ENCODE measurements at places on chromosomes 2 and 18.
A peak's percentile ranks its signal among the peaks of the same experiment; 100 is the strongest.

GRCh38 chr2:223865124-223865523 is 27.7 kb upstream of the AP1S3 start:
- peak; percentile 57 for DNase-seq

- DNase-seq: no peak
Measured at GRCh38 chr18:27240383-27240782, 55.3 kb upstream of the CHST9 start.

DNA sequence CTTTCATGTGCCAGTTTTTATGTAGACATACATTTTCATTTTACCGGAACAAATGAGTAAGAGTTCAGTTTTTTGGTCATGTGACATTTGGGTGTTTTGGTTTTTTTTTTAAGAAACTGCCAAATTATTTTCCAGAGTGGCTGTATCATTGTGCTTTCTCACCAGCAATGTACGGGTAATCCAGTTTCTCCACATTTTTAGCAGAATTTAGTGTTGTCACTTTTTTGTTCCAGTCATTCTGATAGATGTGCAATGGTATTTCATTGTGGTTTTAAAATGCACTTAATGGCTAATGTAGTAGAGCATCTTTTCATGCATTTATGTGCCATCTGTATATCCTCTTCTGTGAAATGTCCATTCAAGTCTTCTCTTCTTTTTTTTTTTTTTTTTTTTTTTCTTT is 126.5 kb upstream of the FBXO11 start:
- DNase-seq: no peak

- no peak for DNase-seq
Measured at GRCh38 chr18:10147752-10148151, 233.9 kb downstream of the VAPA start.

GRCh38 chr2:133240491-133241223 is 327.6 kb downstream of the NCKAP5 start:
- no peak for DNase-seq

DNA sequence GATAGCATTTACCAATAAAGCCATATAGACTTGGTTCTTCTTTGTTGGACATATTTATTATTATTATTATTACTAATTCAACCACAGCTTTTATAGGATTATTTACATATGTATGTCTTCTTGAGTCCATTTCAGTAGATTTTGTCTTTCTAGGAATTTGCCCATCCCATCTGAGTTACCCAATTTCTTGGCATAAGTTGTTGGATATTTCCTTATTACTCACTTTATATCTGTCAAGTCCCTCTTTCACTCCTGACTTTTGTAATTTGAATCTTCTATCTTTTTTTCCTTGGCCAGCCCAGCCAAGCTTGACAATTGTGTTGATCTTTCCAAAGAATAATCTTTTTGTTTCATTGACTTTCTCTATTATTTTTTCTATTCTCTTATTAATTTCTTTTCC is 543.7 kb downstream of the SUCLG1 start:
- no peak for DNase-seq

- peak; percentile 40 for DNase-seq
Measured at GRCh38 chr2:105454801-105455485, 56.1 kb upstream of the FHL2 start.

DNA sequence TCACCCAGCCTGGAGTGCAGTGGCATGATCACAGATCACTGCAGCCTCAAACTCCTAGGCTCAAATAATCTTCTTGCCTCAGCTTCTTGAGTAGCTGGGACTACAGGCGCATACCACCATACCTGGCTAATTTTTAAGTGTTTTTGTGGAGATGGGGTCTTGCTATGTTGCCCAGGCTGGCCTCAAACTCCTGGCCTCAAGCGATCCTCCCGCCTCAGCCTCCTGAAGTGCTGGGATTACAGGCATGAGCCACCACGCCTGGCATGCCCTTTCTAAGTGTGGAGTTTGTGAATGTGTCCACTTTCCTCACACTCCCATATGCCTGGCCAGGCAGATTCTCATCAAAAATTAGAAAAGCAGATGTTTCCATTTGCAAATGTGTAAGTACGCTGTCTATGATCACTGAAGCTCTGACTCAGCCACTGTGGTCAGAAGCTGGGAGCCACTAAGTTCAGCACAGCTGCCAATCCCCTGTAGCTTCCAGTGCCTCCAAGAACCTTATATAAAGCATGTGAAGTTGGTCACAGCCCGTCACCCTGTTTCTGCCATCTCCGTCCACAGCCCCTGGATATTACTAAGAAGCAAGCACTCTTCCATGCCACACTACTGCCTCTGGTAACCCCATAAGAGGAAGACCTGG is 155.4 kb downstream of the FAM210A start:
- no peak for DNase-seq

GRCh38 chr2:205655779-205656456 is 26.4 kb upstream of the NRP2 start:
- no peak for DNase-seq

DNA sequence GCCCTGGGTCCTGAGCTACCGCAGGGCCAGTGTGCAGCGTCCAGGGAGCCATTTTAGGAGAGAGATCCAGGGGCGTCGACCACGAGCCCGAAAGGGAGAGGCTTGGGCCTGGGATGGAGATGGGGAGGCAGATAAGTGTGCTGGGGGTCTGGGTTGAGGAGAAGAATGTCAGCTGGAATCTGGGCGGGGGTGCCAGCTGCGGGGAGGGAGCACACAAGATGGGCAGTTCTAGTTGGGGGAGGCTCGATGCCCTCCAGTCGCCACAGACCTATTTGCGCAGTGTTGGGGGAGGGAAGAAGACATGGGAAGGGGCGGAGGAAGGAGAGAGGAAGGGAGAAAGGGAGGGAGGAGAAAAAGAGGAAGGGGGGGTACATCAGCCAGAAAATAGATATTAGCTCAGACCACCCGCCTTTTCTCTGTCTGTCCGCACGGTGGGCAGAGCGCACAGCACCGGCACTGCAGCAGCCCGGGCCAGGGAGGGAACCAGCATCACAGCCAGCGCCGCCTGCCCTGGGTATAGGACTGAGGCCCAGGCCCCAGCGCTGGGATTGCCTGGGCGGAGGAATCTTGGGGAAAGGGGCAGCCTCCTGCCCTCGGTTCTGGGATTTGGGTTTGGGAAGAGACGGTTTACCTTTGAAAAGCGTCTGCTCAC is 1.9 kb upstream of the HOXD11 start:
- DNase-seq: no peak

DNA sequence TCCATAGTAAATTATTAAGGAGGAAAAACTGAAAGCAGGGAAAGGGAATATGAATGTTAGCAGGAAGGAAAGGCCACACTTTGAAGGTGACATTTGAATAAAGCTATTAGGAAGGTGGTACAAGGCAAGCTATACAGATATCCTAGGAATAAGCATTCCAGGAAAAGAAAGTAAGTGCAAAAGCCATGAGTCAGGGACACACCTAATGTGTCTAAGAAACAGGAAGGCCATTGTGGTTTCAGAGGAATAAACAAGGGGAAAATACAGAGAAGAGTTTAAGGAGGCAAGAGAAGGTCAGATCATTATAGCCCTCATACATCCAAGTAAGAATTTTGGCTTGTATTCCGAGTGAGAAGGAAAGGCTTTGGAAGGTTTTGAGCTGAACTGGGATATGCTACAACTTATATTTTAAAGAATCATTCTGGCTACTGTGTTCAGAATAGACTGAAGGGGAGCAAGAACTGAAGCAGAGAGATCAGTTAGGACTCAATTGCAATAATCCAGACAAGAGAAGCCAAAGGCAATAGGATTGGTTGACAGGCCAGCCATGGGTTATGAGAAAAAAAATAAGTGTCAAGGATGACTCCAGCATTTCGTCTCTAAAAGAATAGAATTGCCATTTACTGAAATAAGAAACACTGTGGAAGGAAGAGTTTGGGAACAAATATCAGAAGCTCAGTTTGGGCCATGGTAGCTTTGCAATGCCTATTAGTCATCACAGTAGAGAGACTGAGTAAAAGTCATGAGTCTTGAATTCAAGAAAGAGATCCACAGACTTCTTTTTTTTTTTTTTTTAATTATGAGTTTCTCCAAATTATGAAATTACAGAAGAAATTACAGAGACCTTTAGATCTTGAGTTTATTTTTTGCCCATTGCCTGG is 11.3 kb downstream of the RAD51AP2 start:
- no peak for DNase-seq

- DNase-seq: no peak
Measured at GRCh38 chr18:3441290-3441689, 8.7 kb upstream of the TGIF1 start.

DNA sequence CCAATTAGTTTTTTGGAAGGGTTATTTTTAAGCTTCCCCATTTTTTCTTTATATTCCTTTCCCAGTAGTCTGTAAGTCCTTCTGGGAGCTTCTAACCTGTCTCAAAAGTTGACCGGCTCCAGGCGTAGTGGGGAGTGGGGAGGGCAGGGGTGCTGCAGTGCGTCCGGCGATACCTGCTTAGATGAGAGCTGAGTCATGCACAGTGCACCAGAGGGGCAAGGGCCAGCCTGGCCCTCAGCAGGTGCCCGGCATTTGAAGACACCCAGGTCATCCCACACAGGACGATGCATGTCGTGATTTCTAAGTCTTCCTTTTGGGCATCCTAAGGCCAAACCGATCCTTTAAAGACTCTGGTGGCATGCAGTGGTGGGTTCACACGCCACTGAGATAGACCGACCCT is 73.4 kb downstream of the TPO start:
- no peak for DNase-seq

GRCh38 chr2:225398372-225398771 is 1.1 kb upstream of the NYAP2 start:
- DNase-seq: no peak

DNA sequence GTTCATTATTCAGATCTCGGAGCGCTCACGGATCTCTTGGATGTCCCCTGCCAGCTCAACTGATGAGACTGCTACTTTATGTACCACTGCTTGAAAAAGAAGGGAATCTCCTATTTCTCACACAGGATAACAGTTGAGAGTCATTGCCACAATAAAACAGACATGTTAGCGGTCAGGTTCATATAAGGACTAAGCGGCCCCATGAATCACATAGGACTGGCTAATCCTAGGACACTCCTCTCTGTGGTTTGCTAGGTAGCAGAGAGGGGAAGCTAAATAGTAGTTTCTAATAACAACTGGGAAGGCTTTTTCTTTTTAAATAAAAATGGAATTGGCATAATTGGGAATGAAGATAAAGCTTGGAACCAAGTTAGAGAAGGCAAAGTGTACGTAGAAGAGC is 15.9 kb upstream of the TGFA start:
- DNase-seq: no peak

- DNase-seq: no peak
Measured at GRCh38 chr2:106599540-106599939, 112.4 kb downstream of the CD8B2 start.

- DNase-seq: no peak
Measured at GRCh38 chr2:86171295-86171694, 24.0 kb downstream of the IMMT start.

- DNase-seq: no peak
Measured at GRCh38 chr2:63865159-63865799, 23.6 kb downstream of the UGP2 start.

- no peak for DNase-seq
Measured at GRCh38 chr2:62529758-62530157, 23.8 kb upstream of the TMEM17 start.

DNA sequence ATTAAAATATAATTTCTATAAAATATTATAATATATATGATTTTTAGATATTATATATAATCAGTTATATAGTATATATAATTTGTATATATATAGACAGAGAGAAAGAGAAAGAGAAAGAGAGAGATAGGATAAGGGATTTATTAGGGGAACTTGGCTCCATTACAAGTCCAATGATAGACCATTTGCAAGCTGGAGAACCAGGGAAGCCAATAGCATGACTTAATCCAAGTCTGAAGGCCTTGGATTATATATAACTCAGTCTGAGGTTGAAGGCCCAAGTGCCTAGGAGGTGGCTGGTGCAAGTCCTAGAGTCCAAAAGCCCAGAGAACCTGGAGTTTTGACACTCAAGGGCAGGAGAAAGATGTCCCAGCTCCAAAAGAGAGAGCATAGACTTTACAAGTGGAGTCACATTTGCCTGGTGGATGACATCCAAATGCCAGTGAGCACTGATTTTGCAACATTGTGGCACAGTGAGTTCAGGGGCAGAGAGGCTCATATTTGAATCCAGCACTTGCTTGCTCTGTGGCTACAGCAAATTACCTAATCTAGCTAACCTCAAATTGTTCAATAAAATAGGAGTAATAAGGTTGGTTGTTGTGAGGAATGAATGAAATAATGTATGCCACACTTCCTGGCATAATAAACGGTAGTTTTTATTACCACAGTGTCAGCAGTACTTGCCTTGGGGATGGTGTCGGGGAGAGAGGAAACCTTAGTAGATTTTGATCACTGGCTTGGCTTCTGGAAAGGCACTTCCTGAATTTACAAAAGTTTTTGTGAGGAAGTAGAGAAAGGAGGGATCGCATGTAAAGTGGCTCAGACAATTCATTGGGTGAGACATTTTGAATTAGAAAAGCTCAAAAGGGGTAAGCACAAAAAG is 69.6 kb upstream of the CD28 start:
- DNase-seq: no peak

DNA sequence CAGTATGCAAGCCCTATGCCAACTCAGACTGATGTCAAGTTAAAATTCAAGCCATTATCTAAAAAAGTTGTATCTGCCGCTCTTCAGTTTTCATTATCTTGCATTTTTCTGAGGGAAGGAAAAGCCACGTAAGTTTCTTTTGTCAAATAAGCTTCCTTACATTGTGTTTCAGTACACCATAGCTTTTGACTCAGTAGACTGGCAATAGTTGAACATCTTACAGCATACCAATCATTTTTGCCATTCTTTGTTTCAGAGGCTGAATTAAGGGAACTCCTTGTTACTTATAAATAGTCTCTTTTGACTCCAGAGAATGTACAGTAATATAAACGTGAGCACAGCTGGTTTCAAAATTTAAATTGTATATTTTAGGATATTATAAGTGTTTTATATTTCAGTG is 120.6 kb downstream of the EHBP1 start:
- no peak for DNase-seq

DNA sequence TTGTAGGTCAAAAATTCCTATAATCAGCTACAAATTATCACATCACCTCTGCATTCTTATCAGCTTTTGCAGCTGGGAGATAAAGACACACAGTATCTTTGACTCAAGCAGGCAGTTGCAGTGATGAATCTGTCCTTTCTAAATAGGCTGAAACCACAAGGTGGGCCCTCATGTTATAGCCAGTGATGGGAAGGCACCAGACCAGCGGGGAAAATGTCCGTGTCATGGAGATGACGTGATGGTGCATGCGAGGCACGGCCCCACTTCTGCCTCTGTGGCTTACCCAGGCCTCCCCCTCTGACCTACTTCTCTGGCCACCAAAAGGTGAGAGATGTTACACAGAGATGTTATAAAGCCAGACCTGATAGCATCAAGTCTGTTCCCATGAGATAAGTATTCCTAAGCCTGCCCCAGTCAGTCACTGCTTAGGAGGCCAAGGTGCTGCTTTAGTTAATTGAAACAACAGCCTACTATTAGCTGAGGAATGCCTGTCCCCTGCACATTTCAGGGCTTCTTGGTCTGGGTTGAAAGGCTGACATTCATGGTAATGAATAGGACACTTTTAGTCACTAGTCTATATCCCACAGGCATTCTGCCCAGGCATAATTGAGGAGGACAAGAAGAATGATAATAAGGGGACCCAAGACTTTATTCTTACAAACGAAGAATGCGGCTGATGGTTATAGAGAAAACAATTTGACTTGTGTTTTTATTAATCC is 327.9 kb downstream of the LPIN1 start:
- no peak for DNase-seq
